Bone marrow (tissue), 2 donors: ENCODE measurements at places on chromosomes 7 and 10.

- no peak for DNase-seq
Measured at GRCh38 chr7:99409192-99409572, 413 bp downstream of the BUD31 start.

DNA sequence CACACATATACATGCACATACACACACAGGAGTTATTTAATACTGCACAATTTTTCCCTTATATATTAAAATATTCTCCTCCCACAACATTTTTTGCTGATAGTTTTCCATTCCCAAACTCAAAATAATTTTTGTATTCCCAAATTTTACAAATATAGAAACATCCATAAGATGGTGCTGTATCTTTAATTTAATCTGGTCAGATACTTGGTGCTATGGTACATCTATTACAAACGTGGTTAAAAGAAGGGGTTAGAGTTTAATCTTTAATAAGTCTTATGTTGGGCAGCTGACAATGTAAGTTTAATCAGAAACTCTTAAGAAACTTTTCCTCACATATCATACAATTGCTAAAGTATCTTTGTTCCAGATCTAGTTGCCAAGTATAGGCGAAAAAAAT, 10.2 kb upstream of the CADPS2 start:
- no peak for DNase-seq

DNA sequence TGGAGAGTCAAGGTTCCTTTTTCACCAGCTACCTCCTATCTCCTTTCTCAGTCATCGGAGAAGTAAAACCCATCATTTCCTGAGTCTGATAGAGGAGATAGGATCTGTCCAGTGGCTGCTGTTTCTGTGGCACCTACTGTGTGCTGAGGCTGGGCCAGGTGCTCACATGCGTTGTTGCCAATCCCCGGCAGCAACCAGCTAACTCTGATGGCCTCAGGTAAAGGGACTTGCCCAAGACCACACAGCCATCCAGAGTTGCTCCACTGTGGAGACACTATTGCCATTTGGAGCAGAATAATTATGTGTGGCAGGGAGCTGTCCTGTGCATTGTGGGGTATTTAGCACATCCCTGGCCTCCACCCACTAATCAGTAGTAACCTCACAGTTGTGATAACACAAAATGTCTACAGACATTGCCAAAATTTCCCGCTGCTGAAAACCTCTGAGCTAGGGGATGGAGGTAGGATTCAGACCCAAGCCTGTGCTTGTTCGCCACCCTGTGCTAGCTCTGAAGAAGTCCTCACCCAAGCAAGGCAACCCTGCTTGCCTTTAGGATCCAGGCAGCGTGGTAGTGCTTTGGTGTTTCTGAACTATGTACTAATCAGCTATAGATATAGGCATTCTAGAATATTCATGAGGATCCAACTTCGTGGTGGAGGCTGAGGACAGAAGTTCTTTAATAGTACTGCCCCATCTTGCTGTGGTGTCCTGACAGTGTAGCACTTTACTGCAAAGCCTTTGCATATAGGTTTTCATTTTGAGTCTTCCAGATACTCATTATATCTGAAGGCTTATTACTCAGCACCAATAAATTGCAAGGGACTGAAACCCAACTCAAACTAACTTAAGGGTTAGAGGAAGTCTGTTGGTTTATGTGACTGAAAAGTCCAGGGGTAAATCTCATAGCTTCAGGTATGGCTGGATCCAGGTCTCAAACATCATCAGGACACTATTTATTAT, 164.6 kb downstream of the GRK5 start:
- DNase-seq, result no peak

GRCh38 chr7:92639213-92639896, 49.2 kb upstream of the FAM133B start:
- DNase-seq, result no peak

GRCh38 chr7:65989694-65990080, 7.7 kb upstream of the GUSB start:
- DNase-seq, result no peak

DNA sequence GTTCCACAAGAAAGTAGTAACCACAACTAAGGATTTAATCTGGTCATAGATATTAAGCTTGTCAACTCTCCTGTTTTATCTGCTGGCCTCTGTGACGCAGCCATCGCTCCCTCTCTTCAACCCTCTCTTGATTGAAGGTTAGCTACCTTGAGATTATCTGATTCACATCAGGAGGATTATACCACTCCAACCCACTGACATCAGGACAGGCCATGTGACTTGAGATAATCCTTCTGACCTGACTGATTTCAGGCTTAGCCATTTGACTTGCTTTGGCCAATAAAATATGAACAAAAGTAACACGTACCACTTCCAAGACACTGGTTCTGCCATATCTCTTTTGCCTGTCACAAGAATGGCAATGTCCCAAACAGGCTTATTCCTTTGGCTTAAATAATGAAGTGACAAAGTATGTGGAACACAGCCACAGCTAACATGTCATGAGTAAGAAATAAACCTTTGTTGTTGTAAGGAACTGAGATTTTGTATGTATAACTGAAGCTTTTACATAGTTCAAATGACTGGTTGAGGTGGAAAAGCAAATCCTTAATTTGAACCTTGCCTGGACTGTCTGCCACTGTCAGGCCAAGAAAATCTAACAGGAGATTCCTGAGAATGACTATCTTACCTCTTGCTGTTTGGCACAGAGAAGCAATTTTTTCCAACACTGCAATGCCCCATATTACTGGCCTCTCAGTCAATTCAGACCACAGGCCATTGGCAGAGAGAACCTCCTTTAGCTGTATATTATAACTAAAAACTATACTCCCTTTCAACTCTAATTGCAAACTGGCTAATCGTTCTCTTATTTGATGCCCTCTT, 13.9 kb downstream of the ZNF438 start:
- DNase-seq, result no peak

- no peak for DNase-seq
Measured at GRCh38 chr7:79386688-79387422, 66.6 kb downstream of the MAGI2 start.

DNA sequence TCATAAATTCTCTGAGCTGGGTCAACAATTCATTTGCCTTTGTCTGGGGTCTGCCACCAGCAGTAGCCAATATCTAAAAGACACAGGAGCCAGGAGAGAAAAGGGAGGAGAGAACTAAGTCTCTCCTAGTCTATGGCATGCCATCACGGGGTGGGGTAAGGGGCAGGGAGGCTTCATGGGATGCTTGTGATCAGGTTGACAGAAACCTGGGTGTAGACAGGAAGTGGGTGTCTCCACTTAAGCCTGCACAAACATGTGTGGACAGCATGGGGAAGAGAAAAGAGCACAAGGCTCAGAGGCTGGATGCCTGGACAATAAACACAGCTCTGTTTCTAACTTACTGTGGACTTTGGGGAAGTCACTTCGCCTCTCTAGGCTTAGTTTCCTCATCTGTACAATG, 11.5 kb upstream of the C10orf53 start:
- DNase-seq, result no peak

DNA sequence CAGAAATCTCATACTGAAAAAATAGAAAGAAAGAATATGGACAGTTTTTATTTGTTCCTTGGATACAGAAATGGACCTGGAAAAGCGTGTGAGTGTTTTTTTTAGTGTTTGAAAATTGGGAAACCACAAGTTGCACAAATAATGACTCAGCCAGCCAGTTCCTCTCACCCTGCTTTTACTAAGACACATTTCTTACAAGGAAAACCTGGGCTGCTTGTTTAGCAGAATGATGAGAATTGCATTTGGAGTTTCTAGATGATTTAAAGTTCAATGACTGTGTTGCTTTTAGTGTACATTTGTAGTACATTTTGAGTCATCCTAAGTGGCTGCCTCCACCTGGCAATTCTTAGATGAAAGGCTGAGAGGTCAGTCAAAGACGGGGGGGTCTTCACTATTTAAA, 218.7 kb downstream of the ABCA13 start:
- DNase-seq, result no peak

DNA sequence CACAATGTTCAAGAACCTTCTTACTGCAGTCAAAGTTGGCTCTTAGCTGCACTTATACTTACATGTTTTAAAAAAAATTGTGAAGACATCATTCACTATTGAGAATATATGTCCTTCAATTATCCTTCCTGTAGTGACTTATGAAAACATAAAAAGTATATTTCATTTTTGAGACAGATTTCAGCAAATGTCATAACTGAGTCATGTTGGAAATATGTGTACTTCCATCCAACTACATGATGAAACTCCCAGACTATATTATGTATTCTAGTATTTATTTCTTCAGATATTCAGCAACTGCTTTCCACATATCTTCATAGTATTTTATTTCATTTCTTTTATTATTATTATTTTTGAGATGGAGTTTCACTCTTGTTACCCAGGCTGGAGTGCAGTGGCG, 160.2 kb downstream of the ARHGAP12 start:
- no peak for DNase-seq

GRCh38 chr10:83539528-83540308, 599.6 kb upstream of the GHITM start:
- DNase-seq, result no peak

GRCh38 chr7:69765879-69766278, 167.6 kb downstream of the AUTS2 start:
- DNase-seq, result peak; percentile 52

DNA sequence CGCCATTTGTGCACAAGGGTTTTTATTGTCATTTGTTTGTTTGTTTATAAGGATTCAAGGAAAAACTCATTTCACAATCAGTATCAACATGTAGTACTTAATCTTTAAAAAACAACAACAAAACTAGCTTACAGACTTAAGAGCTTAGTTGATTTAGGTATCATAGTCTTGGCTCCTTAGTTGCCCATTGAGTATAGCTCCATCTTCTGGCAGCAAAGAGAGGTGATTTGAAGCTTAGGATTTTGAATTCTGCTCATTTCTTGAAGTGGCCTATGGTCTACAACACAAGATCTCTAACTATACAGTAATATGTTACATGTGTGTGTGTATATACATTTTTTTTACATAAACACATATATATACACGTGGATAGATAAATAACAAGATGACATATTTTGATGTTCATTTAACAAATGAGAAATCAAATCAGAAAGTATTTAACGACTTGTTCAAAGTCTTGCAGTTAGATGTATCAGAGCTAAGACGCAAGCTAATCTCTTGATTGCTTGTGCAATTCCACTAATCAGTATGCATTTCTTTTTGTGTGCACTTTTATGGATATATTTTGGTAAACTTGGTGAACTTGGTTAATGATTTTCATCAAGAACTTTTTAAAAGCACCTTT, 307.3 kb downstream of the CAMK1D start:
- no peak for DNase-seq

DNA sequence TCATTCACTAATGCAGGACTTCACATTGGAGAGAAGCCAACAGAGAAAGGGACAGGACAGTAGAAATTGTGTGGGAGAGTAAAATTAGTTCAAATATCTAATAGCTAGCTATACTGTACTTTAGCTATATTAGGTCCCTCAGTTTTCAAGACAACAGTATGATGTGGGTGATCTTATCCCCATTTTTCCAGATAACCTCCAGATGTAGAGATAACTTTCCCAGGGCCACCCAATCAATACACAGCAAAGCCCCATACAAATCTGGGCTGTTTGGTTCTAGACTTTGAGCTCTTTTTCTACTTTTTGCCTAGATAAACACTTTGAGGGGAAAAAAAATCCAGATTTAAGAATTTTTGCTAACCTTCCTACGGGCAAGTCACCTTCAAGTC, 482 bp upstream of the CLDN12 start:
- DNase-seq, result no peak

- peak; percentile 3 for DNase-seq
Measured at GRCh38 chr10:49168831-49169500, 19.2 kb downstream of the TMEM273 start.

- DNase-seq, result no peak
Measured at GRCh38 chr7:42274053-42274452, 37.0 kb upstream of the GLI3 start.

DNA sequence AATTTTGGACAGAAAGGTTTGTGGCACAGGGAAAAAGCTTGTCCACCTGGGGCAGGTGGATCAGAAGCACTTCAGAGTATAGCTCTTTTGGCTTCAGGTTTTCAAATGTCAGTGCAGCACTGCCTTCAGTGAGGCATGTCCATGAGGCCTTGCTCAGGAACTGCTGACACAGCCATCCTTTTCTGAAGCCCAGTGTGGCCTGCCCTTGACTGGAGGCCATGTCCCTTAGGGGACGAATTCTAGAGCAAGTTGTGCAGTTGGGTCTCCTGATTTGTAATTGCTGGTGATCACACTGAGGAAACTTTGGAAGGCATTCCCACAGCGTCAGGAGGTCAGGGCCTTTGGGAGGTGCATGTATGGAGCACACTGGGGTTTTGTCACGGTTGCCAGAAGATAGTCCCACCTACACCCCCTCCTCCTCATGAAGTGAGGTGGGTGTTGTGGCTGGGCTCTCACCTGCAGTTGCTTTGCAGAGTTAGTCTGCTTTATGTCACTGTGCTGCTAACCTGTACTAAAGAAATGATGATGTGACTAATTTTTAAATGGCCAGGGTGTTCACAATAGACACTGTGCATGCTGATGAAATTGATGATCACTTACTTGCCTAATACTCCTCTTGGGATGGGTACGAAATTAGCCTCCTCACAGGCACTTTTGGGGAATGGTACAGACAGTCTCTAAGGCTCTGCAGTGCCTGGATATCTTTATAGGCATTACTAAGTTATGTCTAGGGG, 41.7 kb downstream of the OGDH start:
- no peak for DNase-seq

- DNase-seq, result no peak
Measured at GRCh38 chr10:110859206-110859972, 12.3 kb upstream of the PDCD4 start.

DNA sequence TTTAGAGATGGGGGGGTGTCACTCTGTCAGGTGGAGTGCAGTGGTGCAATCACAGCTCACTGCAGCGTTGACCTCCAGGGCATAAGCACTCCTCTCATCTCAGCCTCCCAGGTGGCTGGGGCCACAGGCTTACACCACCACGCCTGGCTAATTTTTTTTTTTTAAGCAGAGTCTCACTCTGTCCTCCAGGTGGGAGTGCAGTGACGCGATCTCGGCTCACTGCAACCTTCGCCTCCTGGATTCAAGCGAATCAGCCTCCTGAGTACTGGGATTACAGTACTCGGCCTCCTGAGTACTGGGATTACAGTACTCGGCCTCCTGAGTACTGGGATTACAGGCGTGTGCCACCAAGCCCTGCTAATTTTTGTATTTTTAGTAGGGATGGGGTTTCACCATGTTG, 23.6 kb upstream of the PPIA start:
- DNase-seq, result no peak

GRCh38 chr10:86434656-86435055, 68.1 kb upstream of the GRID1 start:
- no peak for DNase-seq

DNA sequence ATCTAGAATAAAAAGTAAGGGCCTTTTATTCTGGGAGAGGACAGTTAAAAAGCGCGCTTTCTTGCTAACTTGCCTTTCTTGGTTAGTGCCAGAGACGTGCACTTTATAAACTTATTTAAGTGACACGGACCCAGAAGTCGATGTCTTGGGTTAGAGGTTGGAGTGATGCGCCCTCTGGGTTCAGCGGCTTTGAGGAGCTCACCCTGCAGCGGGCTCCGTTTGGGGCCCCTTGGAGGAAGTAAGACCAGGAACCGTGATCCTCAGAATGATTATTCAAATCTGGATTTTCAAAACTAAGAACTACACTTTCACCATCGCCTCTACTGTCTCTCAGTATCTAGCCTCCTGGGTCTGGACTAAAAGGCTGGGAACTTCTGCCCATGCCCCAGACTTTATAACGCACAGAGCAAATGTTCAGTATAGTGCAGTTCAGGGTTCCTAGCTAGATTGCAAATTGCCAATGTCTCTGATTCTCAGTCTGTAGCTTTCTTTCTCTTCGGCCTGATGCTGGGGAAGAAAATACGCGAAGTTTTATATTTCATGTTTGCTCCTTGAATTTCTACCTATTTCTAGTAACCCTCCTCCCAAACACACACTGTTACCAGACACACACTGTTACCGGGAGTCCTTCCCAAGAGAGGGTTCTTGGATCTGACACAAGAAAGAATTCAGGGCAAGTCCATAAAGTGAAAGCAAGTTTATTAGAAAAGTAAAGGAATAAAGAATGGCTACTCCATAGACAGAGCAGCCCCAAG, 18.6 kb upstream of the SMO start:
- DNase-seq, result no peak
